Kasumi-1 (cell line): ENCODE measurements at places on chromosomes 3 and 15.
A peak's percentile ranks its signal among the peaks of the same experiment; 100 is the strongest.

GRCh38 chr3:82132210-82133069 is 371.0 kb upstream of the GBE1 start:
- DNase-seq = no peak

- DNase-seq = no peak
These were observed 511.4 kb upstream of the CBLB start for GRCh38 chr3:106380232-106380631.

- peak; percentile 41 for DNase-seq
These were observed 213.6 kb downstream of the GAP43 start for GRCh38 chr3:115836944-115837343.

DNA sequence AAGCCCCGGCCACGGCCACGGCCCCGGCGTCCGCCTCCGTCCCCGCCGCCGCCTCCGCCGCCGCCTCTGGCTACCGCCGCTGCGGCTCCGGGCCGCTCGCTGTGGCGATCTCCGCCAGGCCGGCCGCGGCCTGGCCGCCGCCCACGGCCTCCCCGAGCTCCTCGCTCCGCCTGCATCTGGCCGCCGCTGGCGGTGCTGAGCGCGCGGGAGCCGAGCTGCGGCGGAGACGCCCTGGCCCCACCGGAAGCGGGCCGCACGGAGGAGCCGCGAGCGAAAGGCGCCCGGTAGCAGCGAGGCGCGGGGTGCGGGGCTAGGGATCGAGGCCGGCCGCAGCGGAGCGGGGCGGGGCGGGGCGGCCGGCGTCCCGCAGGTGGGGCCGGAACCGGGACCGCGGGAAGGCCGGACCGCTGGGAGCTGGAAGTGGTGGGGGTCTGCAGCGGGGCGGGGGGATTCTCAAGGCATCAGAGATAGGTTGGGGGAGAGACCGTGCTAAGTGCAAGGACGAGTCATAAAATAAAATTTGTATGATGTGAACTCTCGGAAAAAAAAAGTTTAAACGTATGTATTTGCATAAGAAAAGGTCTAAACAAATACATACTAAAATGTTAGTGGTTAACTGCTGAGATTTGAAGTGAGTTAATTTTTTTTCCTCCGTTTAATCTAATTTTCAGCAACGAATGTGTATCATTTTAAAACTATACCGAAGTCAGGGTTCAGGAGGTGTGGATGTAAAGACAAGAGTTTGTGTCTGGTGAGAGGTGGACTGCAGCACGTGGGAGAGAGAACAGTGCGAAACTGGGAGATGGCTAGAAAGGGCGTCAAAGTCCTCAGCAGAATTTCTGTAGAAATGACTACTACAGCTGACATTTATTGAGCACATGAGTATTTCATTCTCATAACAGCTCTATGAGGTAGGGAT is at the start of gene AVEN:
AVEN (minus strand) TSS at position 334 of the 919 bp plus-strand sequence; CDS start at position 176, 158 bp downstream.
- no peak for DNase-seq

GRCh38 chr3:194045289-194045688 is 90.7 kb upstream of the HES1 start:
- DNase-seq = no peak

GRCh38 chr15:94403331-94403730 is 172.0 kb downstream of the MCTP2 start:
- no peak for DNase-seq

- DNase-seq = no peak
These were observed 170.1 kb upstream of the GBE1 start for GRCh38 chr3:81931265-81932251.

DNA sequence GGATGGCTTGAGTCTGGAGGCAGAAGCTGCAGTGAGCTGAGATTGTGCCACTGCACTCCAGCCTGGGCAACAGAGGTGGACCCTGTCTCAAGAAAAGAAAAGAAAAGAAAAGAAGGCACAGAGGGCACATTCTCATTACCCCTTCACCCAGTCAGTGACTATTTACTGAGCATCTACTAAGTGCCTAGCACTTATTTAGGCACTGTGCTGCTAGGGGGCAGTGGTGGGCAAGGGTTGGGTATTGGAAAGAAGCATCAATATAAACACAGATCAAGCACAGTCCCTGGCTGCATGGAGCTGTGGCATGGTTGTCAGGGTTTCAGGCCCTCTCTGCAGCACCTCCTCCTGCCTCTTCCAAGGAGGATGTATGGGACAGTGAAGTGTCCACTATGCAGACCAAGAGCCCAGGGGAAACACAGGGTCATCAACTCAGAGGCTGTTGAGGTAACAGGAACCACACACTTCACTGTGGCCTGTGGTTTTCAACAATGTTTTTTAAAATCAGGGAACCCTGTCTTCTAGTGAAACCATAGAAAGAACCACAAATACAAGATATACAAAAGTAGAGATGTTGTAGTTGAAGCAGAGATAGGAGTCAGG is 138.5 kb downstream of the RAB11A start:
- DNase-seq = no peak

DNA sequence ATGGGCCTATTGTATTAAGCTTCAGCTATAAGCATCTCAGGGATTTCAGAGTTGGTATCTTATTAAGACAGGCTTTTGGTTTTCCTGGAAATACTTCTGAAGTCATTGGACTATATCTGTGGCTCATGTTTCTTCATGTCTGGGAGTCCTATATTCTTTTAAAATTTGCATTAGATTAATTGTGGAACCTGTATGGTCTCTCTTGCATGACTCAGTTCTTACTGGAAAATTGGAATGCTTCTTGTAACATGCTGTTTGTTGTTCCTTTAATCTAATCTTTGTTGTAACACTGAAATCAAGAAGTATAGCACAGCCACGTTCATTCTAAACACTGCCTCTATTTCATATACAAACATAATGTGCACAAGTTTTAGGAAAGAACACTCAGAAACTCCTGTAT is 208.1 kb downstream of the RBMS3 start:
- no peak for DNase-seq

- no peak for DNase-seq
These were observed 924.4 kb downstream of the IGSF11 start for GRCh38 chr3:118110211-118110610.

DNA sequence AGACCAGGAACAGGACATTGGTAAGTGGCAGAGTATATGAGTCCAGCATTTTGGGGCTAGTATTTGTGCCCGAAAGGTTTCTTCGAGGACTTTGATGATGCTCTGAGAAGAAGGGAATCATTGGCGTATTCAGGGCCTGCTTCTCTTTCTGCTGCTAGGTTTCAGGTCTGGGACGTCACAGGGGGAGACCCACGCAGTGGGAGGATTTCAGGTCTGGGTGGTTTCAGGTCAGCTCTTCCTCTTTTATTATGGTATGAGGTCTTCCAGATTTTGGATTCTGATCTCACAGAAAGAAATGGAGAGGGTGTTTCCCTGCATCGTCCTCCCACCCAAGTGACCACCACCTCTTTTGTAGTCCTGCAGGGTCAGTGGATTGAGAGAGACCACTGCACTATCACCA is 62.5 kb downstream of the CDAN1 start:
- no peak for DNase-seq

DNA sequence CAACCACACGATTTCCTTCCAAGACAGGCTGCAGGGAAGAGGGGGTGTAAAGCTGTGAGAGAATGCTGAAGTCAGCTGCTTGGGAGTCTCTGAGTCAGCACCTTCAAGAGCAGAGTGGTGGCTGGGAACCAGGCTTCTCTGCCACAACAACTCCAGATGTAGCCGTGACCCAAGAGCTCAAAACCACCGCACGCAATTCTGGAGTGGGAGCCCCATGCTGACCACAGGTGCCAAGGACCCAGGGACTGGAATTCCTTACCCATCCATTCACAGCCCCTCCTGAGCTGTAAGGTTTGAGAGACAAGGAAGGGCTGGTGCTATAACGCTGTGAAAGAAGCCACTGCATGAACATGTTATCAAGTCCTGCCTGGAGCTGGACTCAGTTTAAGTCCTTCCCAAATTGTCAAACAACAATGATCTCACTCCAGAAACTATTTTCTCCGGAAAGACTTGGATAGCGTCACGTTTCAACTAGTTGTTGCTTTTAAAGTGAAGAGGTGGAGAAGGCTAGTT is 61.4 kb downstream of the UMPS start:
- DNase-seq = no peak

DNA sequence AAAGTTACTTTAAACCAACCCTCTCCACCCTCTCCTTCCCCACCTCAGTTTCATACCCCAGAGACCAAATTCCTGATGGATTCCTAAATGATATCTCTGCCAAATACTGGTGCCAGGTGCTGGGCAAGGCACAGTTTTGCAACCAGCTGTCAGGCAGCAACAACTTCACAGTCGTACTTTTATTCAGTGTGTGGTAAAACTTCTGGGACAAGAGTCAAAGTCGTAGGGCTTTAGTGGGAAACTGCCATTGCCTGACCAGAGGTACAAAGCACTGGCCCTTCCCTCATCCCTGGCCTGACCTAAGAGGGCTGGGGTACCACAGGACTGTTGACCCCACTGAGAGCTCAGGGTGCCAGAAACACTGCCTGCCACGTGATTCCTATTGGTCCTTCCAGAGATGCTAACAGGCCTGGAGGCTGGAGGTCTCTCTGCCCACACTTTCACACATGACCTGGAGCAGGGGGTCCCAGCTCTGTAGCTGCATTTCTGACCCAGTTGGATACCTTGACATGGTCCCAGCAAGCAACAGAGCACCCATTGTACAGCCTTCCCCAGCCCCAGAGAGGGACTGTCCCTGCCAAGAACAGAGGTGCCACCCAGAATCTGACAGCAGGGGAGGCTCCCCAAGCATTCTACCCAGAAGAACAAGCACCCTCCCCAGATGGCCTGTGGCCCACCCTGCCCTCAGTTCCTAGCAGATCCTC is 59.9 kb downstream of the LIPC start:
- DNase-seq = no peak

GRCh38 chr3:155701882-155702465 is 42.9 kb downstream of the PLCH1 start:
- peak; percentile 85 for DNase-seq

- DNase-seq = no peak
These were observed 299.6 kb downstream of the UNC13C start for GRCh38 chr15:54277834-54278233.

GRCh38 chr3:4720316-4721075 is 227.3 kb downstream of the ITPR1 start:
- DNase-seq = peak; percentile 13

DNA sequence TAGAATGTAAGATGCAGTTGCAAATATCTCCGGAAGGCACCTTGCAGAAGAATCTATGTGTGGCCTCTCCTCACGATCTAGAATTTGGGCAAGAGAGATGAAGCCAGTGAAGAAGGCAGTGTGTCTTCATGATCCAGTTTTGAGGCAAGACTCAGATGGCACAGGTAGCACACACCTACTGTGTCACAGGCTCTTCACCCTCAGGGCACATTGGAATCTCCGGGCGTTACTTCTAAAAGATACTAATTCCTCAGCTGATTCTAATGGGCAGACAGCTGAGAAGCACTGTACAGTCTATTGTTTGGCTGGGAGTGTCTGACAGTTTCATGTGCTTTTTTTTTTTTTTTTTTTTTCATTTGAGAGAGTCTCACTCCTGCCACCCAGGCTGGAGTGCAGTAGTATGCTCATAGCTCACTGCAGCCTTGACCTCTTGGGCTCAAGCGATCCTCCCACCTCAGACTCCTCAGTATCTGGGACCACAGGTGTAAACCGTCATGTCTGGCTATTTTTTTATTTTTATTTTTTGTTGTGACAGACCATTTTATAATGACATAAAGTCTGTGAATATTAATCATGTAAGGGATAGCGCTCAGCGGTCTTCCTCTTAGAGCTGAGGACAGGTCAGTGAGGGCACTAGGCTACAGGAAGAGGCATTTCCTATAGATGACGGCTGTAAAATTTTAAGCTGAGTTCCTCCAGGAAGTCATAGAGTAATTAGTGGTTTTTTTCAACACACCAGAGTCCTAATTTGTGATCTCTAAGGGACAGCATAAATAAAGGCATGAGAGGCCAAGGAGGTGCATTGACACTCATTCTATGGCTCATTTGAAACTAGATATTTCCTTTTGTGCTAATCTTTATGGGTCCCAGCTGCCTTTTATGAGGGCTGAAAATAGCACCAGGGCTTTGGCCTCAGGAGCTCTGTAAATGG is 4.0 kb downstream of the C3orf52 start:
- peak; percentile 47 for DNase-seq

DNA sequence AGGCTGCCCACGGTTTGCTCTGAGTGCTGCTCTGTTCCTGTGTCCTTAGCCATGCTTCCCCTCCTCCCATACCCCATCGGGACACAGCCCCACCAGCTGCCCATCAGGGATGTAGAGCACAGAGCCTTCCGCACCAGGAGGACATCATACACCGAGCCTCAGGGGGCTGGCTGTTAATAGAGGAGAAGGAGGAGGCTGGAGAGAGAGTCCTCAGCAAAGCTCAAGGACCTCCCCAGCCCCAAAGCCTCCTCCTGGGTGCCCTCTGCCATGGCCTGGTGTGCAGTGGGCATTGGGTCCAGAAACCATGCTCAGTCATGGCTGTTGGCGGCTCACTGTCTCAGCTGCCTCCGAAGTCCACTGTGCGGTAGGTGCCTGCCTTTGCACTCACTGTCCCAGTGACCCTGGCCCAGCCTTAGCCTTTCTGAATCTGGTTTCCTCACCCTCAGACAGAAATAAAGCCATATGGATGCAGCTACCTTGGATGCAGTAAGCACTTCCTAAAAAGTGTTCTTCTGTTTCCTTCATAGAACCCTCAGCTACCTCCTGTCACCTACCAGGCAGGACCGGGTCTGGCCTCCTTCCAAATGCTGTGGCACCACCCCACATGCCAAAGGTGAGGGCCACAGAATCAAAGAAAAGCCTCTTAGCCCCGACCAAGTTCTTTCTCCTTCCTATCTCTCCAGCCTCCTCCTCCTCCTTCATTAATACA is 53.9 kb downstream of the ACAD9 start:
- no peak for DNase-seq

DNA sequence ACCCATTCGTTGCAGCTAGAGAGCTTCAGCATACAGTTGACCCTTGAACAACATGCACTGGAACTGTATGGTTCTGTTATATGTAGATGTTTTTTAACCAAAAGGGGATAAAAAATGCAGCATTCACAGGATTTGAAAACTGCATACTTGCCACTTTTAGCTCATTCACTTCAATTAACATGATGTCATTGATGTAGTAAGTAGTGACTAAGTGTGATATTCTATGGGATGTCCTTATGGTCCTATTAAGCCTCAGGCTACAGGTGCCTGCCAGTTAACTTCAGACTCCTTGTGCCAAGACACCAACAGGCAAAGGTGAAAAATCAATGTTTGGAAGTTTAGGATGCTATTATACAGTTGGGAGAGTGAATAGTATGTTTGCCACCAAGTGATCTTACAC is 553.6 kb upstream of the NECTIN3 start:
- no peak for DNase-seq

GRCh38 chr3:139689708-139690228 is 12.0 kb upstream of the NMNAT3 start:
- no peak for DNase-seq

DNA sequence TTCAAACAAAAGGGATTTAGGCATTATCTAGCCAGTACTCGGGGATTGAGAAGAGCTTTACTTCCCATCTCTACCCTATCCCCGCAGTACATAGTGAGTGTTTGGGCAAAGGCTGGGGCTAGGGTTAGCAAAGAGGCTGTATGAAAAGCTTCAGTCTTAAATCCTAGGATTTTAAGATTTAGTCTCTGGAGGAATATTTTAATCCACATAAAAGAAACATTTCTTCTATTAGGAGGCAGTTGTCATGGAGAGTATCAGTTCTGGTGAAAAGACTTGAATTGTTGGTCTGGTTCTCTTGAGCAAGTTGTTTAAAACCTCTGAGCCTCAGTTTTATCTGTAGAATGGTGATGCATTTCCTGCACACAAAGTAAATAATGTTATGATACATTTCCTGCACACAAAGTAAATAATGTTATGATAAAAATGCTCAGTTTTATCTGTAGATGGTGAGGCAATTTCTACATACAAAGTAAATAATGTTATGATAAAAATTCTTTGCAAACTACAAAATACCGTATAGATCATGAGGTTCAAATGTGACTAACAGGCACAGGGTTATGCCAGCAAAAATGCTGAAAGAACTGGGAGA is 53.9 kb upstream of the ZBED2 start:
- no peak for DNase-seq

GRCh38 chr3:68017069-68017468 is 362.7 kb upstream of the SUCLG2 start:
- no peak for DNase-seq
